ENCODE measurements at places on chromosomes 2 and 18.

- no peak for DNase-seq
These were observed 383.7 kb downstream of the CDH2 start for GRCh38 chr18:27793013-27793785.

DNA sequence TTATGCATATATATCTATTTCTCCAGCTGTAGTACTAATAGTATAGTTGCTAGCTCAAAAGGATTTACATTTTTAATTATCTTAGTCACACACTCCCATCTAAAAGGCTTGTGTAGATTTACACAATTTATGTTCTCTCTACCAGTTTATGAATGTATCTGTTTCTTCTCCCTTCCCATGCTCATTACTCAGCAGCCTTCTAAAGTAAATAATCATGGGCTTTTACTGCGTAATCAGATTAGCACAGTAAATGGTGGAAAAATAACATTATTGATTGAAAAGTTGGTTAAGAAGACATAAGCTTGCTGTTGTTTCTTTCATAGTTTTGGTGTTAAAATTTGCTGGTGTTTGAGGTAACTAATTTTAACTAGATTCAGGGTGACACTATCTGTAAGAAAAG lies 81.8 kb downstream of the PTPN4 start:
- DNase-seq, result no peak

DNA sequence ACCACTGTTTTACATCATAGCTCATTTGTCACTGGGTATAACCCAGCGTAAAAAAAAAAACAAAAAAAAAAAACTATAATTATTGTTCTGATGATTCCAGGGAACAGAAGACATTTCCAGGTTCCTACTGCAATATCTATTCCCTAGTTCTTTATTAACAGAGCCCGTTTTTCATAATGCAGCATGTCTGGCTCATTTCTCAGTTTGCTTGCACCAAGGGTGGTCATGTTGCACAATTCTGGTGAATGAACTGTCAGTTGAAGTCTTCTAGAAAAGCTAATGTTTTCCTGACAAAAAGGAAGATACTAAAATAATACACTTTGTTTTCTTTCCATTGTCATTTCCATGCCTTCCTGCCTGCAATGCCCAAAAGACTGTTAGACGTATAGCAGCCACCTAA lies 180.1 kb downstream of the RDH14 start:
- DNase-seq, result no peak

DNA sequence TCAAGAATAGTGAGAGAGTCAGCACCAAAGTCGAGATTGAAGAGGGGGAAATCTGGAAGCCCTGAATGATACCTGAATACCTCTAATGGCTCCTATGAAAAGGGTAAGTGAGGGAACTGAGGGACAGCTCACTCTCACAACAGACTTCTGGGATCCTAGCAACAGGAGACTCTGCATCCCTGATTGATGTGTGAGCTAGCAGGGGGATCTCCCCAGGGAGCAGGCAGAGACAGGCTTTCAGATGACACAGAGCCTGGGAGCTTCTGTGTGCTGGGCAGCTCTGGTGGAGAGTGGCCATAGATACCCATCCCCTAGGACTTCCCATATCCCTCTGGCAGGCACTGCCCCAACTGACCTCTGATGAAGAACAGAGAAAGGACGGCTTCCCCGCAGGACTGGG lies 206.2 kb downstream of the EXOC6B start:
- no peak for DNase-seq

DNA sequence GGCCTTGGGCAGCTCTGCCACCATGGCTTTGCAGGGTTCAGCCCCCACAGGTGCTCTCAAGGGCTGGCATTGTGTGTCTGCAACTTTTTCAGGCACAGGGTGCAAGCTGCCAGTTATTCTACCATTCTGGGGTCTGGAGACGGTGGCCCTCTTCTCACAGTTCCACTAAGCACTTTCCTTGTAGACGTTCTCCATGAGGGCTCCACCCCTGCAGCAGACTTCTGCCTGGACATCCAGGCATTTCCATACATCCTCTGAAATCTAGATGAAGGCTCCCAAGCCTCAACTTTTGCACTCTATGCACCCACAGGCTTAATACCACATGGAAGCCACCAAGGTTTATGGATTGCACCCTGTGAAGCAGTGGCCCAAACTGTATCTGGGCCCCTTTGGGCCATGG lies 91.0 kb upstream of the RND3 start:
- no peak for DNase-seq

- no peak for DNase-seq
These were observed 103.2 kb downstream of the PIEZO2 start for GRCh38 chr18:11046140-11046539.

GRCh38 chr2:225310745-225311144 lies 88.8 kb upstream of the NYAP2 start:
- no peak for DNase-seq

DNA sequence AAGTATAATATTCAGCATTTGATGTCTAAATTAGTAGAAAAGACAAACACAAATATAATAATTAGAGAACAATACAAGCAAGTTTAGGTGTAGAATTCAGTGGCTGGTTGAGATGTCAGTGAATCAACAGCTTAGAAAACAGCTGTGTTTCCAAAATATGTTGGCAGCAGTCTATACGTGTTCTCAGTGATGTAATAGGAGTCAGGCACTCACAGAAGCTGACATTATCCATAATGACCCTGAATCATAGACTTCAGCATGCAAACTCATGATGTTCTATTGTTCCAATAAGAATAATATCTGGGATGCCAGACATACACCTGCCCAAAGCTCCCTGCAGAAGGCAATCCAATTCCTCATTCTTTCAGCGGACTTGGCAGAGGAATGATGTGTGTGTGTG lies 164.7 kb downstream of the SLC8A1 start:
- DNase-seq, result no peak

GRCh38 chr18:25646971-25647370 lies 295.0 kb upstream of the ZNF521 start:
- no peak for DNase-seq

DNA sequence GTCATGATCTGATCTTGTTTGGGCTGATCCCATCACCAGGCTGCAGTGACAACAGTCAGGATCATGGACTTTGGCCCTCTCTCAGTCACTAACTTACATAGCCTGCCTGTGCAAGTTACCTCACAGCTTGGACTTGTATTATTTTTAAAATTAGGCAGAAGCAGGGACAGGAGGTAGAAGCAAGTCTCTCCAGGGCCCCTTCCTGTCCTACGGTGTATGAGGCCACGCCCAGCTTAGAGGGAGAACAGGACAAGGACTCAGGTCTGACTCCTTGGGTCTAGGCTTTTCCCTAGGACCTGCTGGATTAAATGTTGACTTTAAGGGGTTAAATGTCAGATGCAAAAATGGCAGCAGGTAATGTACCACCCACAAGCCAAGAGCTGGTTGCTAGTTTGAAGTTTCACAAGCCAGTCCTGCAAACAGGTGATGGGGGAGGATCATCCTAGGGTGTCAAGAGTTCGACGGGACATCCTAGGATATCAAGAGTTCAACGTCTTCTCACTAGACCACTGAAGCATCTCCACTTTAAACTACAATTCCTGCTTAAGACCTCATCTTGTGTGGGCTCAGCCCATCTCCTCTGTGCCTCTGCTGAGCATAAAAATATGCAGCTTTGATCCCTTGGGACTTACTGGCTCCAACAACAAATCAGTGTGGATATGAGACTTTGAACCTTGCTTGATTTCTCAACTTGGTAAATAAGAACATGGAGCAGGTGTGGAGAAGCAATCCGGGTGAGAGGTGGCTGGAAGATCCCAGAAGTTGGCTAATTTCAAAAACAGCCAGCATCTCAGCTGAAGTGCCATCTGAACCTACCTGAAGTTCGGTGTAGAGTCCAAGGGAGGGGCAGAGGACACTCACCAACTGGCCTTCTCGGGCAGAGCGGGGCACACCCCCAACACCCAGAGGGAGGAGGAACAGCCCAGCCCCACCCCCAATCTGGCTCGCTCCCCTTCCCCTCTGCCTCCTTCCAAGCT lies 39.5 kb downstream of the SFXN5 start:
- DNase-seq, result no peak

DNA sequence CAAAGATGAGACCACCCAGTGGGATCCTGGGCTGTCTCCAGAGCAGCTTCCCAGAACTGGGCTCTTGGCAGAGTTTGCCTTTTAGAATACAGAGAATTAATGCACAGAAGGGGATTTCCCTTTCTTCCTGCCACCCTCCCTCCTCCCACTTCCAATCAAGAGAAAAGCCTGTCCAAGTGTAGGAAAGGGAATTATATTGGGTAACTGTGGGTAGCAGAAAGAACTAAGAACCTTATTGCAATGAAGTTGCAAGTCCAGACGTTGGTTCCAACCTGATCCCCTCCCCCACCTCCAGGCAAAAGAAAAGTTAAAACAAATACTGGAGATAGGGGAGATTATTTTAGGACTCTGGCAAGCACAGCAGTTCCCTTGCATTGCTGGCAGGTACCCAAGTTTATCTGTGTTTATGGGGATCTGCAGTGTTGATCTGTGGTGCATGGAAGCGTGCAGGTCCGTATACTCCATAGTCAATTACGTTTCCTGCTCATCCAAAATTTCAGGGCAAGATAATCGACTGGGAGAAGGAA lies 114.3 kb downstream of the PRKCE start:
- no peak for DNase-seq

DNA sequence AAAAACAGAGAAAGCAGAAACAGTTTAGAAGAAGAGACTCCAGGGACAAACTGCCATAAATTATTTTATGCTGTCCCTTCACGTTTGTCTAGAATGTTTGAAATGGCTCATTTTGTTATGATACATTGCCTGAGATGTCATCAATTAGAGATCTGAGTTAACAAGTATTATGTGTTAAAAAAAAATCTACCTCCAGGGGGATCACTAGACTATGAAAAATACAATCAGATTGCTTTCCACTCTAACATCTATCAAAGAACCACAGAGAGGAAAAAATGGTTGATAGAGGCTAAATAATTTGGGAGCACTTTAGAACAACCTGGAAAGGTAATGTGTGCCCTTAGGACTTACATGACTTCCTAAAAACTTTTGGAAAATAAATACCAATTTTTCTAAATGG lies 103.8 kb upstream of the CCDC150 start:
- DNase-seq, result no peak

DNA sequence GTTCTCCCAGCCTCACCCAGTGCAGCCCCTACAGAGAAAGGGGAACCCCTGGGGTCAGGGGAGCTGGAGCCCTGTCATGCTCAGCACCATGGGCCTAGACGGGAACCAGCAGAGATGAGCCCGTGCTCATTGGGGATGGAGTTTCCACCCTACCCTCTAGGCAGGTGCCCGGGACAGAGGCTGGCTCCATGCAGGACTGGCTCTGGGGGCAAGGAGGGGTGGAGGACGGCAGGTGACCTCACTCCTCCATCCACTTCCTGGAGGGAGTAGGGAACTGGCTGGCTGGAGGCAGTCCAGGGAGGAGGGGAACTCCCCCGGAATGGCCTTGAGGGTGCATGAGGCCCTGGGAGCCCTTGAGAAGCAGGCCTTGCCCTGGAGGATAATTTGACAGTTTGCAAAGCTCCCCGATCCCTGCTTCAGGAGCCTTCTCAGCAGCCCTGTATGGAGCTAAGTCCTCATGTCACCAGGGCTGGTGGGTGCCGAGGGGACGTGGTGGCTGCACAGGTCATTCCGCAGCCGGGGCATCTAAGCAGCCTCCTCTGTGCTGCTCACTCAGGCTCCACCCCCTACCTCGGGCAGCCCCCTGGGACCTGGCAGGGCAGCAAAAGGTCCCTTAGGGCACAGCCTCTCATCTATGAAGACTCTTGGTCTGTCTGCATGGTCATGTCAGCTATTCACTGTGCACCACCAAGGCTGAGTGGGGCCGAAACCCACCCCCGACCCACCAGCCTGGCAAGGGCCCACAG lies 2.1 kb downstream of the NEURL3 start:
- no peak for DNase-seq

DNA sequence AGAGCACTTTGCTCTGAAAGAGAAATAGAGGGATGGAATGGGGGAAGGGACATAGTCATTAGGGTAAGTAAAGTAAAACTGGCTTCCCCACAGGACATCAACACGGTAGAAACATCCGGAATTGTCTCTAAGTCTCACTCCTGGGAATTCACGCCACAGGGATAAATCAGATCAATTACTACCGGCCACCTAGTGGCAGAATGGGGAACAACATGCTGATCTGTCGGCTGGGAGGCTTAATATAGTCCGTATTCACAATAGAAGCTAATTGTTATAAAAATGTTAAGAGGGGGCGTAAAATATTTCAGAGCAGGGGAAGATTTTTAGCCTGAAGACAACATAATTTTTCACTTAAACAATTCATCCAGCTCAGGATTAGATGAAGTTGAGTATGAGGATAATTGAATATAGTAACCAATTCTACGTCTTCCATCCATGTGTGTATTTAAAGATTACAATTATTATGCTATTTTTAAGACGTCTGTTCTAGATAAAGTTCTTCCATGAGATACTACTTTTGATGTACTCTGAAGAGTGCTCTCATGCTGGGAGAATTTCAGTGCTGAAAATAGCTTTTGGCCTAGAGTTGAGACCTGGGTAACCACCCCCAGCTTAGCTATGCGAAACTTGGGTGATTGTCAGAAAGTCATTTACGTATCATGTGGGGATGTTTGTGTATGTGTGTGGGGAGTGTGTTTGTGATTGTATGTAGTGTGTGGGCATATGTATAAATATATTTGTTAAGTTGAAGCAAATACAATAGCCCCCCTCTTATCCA lies 65.7 kb downstream of the LRRTM1 start:
- DNase-seq, result no peak

GRCh38 chr2:27006602-27007415 lies 26.0 kb upstream of the TMEM214 start:
- DNase-seq, result no peak

DNA sequence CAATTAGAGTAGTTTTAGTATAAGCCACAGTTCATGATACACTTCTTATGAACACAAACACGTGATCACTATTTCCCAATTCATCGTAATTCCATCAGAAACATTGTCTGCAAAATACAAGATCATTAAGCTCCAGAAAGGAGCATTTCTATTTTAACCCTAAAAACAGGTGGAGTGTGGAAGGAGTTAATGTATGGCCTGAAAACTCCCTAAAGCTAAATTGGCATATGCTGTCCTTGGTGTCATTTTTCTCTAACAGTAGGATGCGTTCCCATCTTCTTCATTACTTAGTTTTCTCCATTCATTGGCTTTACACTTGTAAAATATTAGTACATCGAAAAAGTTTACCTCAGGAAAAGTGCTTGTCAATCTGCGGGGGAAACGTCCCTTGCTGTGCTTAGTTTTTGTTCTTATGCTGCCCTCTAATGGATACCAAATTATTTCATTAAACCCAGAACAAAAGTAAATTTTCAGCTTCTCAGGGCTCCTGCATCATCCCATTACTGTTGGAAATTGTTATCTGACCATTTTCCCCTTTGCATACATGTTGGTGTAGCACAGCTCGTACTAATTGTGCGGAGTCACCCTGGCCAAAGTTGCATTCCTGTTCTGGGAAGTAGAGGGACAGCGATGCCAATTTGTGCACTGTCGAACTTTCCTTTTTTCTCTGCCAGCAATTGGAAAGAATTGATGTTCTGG lies 153.4 kb downstream of the GPD2 start:
- DNase-seq, result no peak

DNA sequence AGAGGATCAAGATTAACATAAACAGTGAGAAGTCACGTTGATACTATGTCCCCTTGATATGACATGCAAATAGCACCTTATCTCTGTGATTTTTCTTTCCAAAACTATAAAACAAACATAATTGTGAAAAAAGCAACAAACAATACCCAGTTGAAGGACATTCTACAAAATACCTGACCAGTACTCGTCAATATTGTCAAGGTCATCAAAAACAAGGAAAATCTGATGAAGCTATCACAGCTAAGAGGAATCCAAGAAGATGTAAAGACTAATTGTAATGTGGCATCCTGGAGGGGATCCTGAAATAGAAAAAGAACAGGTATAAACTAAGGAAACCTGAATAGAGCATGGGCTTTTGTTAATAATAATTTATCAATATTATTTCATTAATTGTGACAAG lies 321.5 kb upstream of the MAP2 start:
- DNase-seq, result no peak

- DNase-seq, result no peak
These were observed 463 bp upstream of the ALPP start for GRCh38 chr2:232377841-232378734.
